ENCODE measurements at places on chromosomes 7 and 10.
A peak's percentile ranks its signal among the peaks of the same experiment; 100 is the strongest.

- no peak for DNase-seq
Observed at GRCh38 chr7:118094044-118094443, 89.9 kb upstream of the LSM8 start.

GRCh38 chr7:46294381-46294780 lies 373.3 kb upstream of the IGFBP3 start:
- DNase-seq: no peak

DNA sequence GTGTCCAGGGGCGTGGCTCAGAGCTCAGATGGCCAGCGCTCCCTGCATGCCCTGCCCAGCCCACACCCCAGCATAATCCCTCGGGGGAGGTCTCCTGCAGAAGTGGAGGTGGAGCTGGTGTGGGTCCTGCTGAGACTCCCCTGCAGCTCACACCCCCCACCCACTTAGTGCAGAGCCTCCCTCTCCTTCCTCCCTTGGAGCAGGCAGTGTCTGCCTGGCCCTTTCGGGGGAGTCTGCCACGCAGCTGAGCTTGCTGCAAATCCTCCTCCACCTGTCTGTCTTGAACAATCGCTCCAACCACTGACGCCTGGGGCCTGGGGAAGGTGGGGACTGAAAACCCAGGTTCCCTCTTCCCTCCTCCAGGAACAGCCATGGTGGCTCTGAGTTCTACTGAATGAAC lies 219.7 kb upstream of the PPP2R2D start:
- DNase-seq: no peak

DNA sequence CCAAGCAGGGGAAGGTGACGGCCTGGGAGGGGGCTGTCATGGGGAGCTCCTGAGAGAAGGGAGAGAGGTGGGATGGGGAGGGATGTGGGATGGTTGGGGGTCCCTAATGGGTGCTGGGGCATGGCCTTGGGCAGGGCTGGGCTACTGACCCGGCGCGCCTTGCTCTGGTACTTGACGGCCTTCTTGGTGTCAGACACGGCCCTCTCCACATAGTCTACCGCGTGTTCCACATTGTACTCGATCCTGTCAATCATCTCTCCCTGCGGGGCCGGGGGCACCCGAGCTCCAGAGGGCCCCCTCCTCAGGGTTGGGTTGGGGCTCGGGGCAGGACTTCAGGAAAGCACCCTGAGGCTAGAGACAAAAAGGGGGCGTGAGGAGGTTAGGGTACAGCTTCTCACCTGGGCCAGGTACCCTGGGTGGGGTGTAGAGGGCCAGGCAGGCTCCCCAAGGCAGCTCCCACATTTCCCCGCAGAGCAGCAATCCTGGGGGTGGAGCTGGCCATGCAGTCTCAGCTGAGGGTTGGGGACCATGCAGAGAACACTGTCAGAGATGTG lies 17.3 kb downstream of the BUD23 start:
- no peak for DNase-seq

DNA sequence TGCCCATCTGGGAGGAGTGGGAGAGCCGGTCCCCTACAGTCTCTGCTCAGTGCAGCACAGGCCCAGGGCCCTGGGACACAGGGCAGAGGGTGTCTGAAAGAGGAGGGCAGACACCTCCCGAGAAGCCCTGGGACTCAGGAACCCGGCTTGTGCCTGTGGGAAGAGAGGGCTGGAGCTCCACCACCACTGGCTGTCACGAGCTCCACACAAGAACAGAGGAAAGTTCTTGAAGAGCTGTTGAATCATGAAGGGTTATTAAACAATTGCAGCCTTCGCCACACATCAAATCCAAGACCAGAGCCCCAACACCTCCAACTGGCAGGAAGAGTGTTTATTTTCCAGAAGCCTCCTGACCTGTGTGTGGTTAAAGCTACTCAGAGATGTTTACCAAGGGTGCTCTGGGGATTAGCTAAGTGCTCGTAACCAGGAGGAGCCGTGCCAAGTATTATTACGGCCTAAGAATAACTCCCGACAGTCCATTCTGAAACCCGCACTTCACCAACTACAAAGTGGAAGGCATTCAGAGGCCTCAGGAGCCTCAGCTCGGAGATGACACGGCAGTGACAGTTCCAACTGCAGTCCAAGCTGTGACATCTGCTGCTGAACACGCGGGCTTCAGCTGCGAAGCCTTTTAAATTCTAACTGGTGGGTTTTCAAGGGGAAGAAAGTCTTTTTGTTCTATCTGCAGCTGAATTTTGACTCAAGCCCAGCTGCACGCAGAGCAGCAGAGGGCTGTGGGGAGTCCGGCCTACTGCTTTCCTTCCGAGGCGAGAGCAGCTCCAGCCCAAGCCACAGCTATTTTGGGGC lies 75.1 kb downstream of the MAD1L1 start:
- peak; percentile 70 for DNase-seq
